ENCODE measurements at places on chromosomes 16 and 17. TPM values are rescaled to one million over a fixed set of nuclear protein-coding genes. Genes with fewer than 3 reads are reported as not detected.

Gene KRT15
- not detected for total RNA-seq

Gene RPA1
- 16.0 TPM for total RNA-seq

Gene GPRC5B
- 30.7 TPM for total RNA-seq

Gene RPL38
- 1,198 TPM for total RNA-seq

Gene TOM1L1
- total RNA-seq, result 11.3 TPM

Gene TELO2
- total RNA-seq, result 23.8 TPM

Gene C16orf89
- total RNA-seq, result 1.3 TPM

Gene BEAN1
- total RNA-seq, result 7.5 TPM

Gene CDH16
- total RNA-seq, result not detected

Gene TBC1D3L
- 22.5 TPM for total RNA-seq

Gene FOXF1
- 0.31 TPM for total RNA-seq

Gene SCNN1G
- total RNA-seq, result 0.63 TPM

Gene CA7
- not detected for total RNA-seq

Gene CSNK2A2
- total RNA-seq, result 37.9 TPM

Gene EVPLL
- total RNA-seq, result not detected

Gene CCL1
- not detected for total RNA-seq

Gene ITGA2B
- 8.8 TPM for total RNA-seq

Gene CNTNAP4
- 46.6 TPM for total RNA-seq

Gene ADAM11
- total RNA-seq, result 23.2 TPM

Gene SLFN14
- 0.31 TPM for total RNA-seq

Gene PPY
- total RNA-seq, result not detected

Gene XAF1
- total RNA-seq, result 3.8 TPM

All from parietal lobe (tissue), 2 donors.